ENCODE measurements at places on chromosomes 1 and 21.

DNA sequence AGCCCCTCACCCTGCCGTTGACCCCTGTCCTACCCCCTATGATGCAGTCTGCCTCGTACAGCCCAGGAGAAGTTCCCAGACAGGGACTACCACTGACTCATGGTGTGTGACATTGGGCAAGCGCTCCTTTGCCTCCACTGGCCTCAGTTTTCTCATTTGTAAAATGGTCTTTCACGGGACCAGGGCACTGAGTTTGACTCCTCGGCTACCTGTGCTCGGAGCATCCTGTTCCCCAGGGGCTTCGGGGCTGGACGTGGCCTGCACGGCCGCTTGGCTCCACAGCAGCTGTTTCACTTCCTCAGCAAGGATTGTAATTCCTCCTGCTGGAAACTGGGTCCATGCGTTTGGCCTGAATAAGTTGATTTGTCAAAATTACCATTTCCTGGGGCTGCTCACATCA lies 277.3 kb downstream of the MATN1 start:
- no peak overlapping the region for H3K4me3 ChIP-seq
- no peak overlapping the region for H3K27ac ChIP-seq
- no peak for DNase-seq
- peaks cover 3% of the 10 kb centered on the region for H3K27me3 ChIP-seq

DNA sequence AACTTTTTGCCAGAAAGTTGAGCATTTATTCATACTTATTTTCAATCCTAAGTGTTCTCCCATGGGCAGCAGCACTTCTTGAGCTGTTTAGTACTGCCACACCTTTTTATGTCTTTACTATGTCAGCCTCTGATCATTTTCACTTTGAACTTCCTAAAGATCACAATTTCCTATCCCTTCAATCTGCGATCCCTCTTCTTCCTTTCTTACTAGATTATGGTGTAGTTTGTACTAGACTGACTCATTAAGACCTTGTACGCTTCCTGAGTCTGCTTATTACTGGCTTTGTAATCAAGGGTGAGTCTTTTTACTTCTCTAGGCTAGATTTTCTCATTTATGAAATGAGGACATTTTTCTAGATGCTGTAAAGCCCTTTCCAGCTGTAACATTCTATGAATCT lies 55.1 kb downstream of the LRIG2 start:
- no peaks in the 10 kb centered on the region for H3K27me3 ChIP-seq
- H3K4me1 ChIP-seq = no peaks in the 10 kb centered on the region
- no peak for DNase-seq
- no peak overlapping the region for H3K27ac ChIP-seq

- H3K4me1 ChIP-seq = peaks cover 16% of the 10 kb centered on the region
- H3K4me3 ChIP-seq = no peak overlapping the region
- H3K27me3 ChIP-seq = peaks cover 7% of the 10 kb centered on the region
- no peaks in the 10 kb centered on the region for H3K36me3 ChIP-seq
- DNase-seq = no peak
These were observed 3.6 kb downstream of the PSEN2 start for GRCh38 chr1:226873771-226874578.

DNA sequence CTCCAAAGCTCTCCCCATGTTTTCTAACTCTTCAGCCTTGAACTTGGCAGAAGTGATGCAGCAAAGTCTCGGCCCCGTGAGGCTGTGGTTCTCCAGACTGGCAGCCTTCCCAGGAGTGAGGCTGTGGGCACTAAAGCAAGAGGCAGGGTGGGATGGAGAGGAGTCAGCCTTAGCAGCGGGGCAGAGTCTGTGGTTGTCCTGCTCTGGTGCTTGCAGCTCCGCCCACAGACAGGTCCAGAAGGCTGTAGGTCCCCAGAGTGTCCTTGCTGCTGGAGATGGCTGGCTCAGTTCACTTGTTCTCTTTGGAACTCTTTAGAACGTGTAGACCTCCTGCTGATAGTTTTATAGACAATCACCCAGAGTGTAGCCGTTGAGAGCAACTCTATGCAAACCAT lies 142.6 kb downstream of the AJAP1 start:
- no peak overlapping the region for H3K4me3 ChIP-seq
- H3K27ac ChIP-seq = no peak overlapping the region
- H3K27me3 ChIP-seq = no peaks in the 10 kb centered on the region
- DNase-seq = no peak

DNA sequence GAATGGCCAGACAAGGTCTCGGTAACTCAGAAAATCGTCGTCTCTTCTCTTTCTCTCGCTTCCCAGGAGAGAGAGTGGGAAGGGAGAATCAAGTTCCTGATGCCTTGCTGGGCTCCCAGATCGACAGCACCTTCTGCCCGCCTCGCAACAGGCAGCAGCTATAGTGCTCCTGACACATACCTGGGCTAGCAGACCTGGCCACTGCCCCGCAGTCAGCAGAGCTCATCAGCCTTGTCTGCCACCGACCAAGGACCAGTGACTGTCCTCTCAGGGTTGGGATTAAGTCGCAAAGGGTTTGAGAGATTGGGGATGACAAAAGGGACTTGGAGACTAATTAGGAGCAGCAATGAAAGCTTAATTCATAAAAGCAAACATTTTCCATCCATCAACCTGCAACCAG lies 4.1 kb downstream of the RUNX3 start:
- peak; percentile 29 for DNase-seq
- peak overlapping the region; percentile 91 for H3K27ac ChIP-seq

DNA sequence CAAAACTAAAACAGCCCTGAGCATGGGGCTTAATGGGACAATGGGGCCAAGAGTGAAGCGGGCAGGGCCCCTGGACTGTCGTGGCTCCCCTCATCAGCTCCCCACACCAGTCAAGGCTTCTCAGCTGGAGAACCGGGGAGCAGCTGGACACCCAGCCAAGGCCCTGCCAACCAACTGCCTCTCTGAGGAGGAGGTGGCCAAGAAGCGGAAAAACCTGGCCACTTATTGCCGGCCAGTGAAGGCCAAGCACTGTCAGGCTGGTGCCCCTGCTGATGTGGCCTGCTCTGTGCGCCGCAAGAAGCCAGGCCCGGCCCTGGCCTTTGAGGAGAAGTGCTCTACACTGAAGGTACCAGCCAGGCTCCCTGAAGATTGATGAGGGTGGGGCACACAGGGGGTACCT lies 2.5 kb upstream of the CYB561D1 start:
- no peak for DNase-seq
- peaks cover 33% of the 10 kb centered on the region for H3K36me3 ChIP-seq
- no peak overlapping the region for H3K27ac ChIP-seq
- no peak overlapping the region for H3K4me3 ChIP-seq
- H3K27me3 ChIP-seq = no peaks in the 10 kb centered on the region

DNA sequence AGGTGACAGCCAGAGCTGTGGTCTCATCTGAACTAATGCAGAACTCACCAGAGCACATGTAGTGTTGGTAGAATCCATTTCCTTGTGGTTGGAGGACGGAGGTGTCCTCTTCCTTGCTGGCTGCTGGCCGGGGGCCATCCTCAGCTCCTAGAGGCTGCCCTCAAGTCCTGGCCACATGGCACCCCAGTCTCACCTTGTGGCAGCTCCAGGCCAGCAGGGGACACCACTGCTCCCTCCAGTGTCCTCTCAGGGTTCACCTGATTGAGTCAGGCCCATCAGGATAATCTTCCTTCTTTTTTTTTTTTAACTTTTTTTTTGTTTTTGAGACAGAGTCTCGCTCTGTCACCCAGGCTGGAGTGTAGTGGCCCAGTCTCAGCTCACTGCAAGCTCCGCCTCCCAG lies 2.9 kb downstream of the KCNE1 start:
- DNase-seq = no peak
- no peak overlapping the region for H3K4me3 ChIP-seq
- H3K27ac ChIP-seq = no peak overlapping the region
- no peaks in the 10 kb centered on the region for H3K36me3 ChIP-seq
- no peaks in the 10 kb centered on the region for H3K27me3 ChIP-seq
- H3K4me1 ChIP-seq = no peaks in the 10 kb centered on the region

GRCh38 chr1:226548256-226549093 lies at the start of gene STUM:
TSS of gene STUM (plus strand) at chr1:226548764. CDS start at chr1:226548905, 141 bp downstream.
- no peak within 1 kb of the TSS for H3K27ac ChIP-seq
- H3K4me1 ChIP-seq = peaks cover 24% of the 10 kb centered on the region
- peak; percentile 11 for DNase-seq
- H3K4me3 ChIP-seq = peak within 1 kb of the TSS; percentile 42
- peaks cover 34% of the 10 kb centered on the region for H3K27me3 ChIP-seq
- H3K36me3 ChIP-seq = no peaks in the 10 kb centered on the region

GRCh38 chr1:200794506-200795065 lies 55.9 kb downstream of the CAMSAP2 start:
- H3K36me3 ChIP-seq = no peaks in the 10 kb centered on the region
- H3K4me1 ChIP-seq = no peaks in the 10 kb centered on the region
- no peak overlapping the region for H3K27ac ChIP-seq
- H3K4me3 ChIP-seq = no peak overlapping the region

GRCh38 chr1:30738040-30738714 lies 14.8 kb upstream of the MATN1 start:
- DNase-seq = no peak
- H3K36me3 ChIP-seq = peaks cover 97% of the 10 kb centered on the region
- no peak overlapping the region for H3K4me3 ChIP-seq
- peaks cover 55% of the 10 kb centered on the region for H3K4me1 ChIP-seq

GRCh38 chr1:55034476-55035133 lies 4.7 kb upstream of the PCSK9 start:
- peaks cover 41% of the 10 kb centered on the region for H3K27me3 ChIP-seq
- DNase-seq = no peak
- no peaks in the 10 kb centered on the region for H3K36me3 ChIP-seq
- H3K27ac ChIP-seq = no peak overlapping the region

GRCh38 chr1:55089683-55090082 lies 50.3 kb downstream of the PCSK9 start:
- no peak for DNase-seq
- peaks cover 97% of the 10 kb centered on the region for H3K36me3 ChIP-seq
